ENCODE measurements at places on chromosomes 1 and 21.

- no peak for DNase-seq
Observed at GRCh38 chr21:29818383-29818921, 121.3 kb downstream of the GRIK1 start.

- no peak for DNase-seq
Observed at GRCh38 chr21:45562965-45563364, 20.7 kb upstream of the SLC19A1 start.

- DNase-seq, result no peak
Observed at GRCh38 chr1:225750875-225751824, 26.5 kb upstream of the SRP9 start.

DNA sequence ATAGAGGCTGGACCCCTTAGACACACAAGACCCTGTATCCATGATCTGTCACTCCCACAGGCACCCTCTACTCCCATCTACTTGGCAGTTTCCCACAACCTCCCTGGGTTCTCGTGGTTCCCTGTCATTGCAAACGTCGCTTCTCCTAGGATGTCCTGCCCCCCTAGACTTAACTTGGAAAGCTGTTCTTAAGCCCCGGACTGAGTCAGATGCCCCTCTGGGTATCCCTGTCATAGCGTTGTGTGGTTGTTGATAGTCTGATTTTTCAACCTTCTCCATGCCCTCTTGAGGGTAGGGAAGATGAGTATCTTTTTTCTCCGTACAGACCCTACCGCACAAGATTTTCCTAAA, 11.8 kb downstream of the RCC1 start:
- DNase-seq, result no peak

DNA sequence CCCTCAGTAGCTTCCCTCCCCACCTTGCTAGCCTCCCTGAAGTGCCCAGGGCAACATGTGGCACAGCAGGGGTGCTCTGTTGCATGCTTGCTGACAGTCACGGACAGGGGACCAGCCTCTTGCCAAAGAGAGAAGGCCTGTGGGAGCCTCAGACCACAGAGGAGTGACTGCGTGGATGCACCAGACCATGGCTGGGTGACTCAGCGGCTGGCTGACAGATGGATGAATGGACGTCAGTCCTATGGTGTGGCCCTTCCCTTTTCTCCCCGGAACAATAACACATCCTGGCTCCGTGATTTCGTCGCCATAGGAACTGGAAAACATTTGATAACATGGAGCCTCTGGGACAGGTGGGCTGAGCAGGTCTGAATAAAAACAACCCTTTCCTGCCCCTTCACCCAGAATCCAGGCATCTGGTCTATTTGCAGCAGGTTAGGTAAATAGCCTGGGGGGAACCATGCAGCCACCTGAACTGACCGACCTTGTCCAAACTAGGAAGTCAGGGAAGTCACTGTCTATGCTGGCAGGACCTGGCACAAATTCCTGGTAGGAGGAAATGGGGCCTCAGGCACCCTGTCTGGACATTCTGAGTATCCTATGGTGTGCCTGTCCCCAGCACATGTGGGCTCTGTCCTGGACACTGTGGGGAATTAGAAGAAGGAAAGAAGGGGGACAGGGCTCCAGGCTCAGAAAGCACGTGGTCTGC, 53.3 kb downstream of the NENF start:
- DNase-seq, result no peak

DNA sequence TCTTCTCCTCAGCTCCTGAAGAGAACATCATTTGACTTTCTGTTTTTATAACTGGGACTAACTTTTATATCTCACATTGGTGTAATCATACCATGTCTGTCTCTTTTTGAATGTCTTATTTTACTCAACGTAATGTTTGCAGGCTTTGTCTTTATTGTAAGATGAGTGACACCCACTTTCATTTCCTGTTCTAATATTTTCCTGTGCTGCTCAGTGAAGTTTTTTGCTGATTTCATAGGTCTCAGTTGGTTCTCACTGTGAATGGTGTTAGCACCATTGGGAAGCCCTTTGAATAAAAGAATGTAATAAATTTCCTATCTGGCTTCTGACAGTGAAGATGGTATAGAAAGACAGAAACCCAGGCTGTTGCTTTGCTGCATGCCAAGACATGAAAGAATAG, 84.0 kb downstream of the RAVER2 start:
- no peak for DNase-seq

DNA sequence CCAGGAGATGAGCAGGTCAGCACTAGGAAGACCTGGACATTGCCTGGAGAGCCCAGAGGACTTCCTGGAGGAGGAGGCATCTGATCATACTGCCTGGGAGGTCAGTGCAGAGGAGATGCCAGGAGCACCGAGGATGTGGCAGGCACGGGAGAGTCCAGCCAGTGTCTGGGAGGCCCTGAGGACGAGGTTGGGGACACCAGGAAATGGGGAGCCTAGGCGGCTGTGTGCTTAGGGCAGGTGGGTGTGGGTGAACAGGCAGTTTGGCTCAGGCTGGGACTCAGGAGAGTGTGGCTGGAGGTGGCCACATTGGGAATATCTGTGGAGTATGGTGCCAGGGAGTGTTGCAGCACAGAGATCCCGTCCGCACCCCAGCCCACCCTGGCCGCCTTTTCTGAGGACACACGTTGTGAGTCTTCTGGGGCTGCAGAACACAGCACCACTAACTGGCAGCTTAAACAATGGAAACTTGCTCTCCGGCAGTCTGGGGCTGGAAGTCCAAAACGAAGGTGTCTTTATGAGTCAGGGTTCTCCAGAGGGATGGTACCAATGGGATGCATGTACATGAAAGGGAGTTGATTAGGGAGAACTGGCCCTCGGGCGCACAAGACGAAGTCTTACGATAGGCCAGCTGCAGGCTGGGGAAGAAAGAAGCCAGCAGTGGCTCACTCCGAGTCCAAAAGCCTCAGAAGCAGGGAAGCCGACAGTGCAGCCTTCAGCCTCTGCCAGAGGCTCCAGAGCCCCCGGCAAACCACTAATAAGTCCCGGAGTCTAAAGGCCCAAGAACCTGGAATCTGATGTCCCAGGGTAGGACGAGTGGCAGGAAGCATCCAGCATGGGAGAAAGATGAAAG, 58.0 kb downstream of the FAAP20 start:
- DNase-seq, result no peak

DNA sequence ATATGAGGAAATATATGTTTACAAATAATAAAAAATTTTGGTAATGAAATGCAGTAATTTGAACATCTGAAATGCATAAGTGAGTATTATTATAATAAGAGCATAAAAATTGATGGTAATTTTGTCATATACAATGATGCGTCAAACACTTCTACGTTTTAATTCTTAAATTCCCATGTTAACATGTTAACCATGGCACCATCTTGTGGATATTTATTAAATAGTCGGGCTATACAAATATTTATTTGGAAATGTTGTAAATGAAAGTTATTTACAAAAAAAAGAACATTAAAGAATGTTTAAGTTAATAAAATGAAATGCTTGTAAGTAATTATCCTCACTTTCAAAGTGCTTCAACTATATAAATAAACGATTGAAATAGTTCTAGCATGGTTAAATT, 57.2 kb upstream of the C1orf185 start:
- peak; percentile 23 for DNase-seq

- DNase-seq, result peak; percentile 81
Observed at GRCh38 chr1:28983509-28984310, 69.3 kb downstream of the EPB41 start.

DNA sequence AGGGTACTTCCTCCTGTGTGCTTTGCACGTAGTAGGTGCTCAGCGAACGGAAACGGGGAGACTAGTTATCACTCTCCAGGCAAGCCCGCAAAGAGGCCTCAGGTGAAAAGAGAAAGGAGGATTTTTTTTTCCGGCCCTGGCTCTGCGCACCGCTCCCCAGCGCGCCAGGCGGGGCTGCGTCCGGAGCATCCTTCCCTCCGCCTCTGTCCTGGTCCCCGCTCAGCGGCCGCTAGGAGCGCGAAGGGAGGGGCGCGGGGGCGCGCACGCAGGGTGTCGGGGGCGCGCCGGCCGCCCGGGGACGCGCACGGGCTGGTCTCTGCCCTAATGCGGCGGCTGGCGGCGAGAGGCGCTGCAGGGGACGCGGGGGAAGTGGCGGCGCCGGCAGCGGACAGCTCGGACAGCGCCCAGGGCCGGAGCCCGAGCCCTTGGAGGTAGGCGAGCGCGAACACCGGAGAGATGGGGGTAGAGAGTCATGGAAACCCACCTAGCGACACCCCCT, 42.3 kb upstream of the NFASC start:
- peak; percentile 84 for DNase-seq

GRCh38 chr1:204292740-204293139, 67.0 kb downstream of the PLEKHA6 start:
- DNase-seq, result no peak

DNA sequence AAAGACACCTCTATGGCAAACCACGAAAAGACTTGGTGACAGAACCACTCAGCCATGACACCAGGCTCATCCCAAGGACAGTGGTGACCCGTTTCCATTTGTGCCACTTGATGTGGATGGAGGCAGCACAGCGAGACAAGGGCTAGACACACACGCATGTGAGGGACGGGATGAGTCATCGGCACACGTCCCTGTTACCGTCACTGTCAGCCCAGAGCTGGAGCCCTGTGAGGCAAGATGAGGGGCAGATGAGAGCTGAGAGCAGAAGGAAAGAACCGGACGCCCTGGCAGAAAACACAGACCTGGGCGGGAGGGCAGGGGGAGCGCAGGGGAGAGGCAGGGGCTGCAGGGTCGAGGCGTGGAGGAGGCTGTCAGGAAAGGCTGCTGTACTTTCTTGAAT, 57.8 kb downstream of the SIK1 start:
- no peak for DNase-seq

GRCh38 chr1:236774926-236775325, 20.2 kb upstream of the MTR start:
- peak; percentile 13 for DNase-seq

DNA sequence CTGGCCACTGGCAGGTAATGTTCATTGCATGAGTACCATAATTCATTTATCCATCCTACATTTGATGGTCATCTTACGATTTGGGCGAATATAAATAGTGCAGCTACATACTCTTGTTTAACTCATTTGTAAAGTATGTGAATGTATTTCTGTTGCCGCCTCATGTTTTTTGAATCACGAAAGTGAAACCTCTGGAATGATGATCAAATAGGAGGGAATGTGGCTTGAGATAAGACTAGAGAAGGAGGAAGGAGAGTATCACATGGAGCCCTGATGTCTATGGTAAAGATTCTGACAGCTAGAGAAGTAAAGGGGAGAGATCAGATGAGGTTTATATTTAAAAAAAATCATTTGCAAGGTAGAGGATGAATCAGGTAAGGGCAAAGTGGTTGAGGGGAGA, 8.0 kb downstream of the MRPS14 start:
- no peak for DNase-seq

DNA sequence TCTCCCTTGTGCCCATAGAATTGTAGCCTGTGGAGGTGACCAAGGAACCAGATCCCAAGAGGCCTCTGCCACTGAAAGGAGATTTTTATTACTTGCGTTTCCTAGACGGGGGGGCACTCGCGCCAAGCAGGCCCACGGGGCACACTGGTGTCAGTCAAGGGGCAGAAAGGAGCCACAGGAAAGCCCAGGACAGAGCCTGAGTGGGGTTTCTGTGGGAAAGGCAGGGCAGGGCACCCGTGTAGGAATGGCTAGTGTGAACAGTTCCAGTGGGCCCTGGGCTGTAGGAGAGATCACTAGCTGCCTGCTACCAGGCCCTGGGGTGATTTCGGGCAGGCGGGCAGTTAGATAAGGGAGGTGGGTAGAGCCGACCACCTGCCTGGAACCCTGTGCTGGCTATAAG, 70.8 kb downstream of the ADARB1 start:
- no peak for DNase-seq

DNA sequence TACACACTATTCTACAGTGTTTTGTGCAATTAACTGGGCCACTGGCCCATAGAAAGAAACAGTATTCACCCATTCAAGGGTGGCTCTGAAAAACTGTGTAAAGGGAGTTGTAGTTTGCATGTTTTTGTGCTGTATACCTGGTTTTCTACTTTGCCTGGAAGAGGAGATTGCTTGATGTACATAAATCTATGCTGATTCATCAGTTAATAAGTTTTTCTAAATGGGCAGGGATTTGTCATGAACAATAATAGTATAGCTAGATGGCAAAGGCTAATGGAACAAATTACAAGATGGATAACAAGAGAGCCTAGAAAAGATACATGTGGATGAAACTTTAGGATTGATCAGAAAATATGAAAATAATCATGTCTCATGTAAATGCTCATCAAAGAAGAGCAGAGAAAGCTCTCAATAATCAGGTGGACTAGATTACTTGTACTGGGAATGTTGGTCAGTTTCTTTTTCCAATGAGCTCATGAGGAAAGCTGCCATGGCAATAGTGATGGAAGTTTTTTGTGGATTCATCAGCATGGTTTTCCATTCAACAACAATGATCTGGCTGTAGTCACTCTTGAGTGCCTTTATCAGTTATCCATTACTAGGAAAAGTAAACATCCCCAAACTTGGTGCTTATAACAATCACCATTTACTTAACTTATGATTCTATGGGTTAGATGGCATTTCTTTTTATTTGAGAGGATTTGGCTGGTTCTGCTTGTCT, 602.8 kb downstream of the BRINP3 start:
- no peak for DNase-seq

DNA sequence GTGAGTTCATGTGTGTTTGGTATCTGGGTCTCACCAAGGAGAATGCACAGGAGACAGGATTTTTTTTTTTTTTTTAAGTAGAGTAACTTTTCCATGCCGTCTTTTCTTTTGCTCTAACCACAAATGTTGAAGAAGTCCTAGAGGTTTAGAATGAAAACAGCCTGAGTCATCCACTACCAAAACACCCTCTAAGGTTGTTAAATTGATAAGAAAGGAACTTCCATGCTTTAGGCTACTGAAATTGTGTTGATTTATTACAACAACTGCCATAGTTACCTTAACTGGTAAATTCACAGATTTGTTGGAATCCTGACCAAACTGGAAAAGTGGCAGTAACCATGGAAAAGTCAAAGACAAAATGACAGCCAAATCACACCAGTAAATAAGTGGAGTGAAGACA, 375.6 kb downstream of the AMY1C start:
- DNase-seq, result no peak

- no peak for DNase-seq
Observed at GRCh38 chr1:54298284-54299033, 98.5 kb downstream of the MRPL37 start.

DNA sequence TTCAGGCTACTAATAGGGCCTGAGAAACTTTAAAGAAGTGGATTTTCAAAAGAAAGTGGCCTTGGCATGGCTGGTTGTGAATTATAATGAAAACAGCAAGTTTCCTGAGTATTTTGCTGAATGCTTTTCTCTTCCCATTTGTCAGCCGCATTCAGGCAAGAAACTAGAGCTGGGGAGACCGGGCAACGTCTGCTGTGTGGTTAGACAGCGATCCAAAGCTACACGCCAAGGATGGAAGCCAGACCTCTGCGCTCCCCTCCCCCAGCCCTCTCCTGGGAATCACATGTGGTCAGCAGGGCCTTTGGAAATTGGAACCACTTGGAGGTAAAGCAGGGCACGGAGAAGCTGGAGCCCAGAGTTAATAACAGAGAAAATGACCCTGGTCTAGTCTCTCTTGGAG, 114.1 kb upstream of the CD34 start:
- no peak for DNase-seq

Data from G401 (cell line).